K562 (cell line): ENCODE measurements at places on chromosomes 4 and X. TPM values are rescaled to one million over a fixed set of nuclear protein-coding genes. Genes with fewer than 3 reads are reported as not detected.

- DNase-seq = no peak
Observed at GRCh38 chrX:69238114-69238886, 73.0 kb upstream of the PJA1 start.

GRCh38 chr4:102217775-102218355, 127.4 kb downstream of the SLC39A8 start:
- no peak for DNase-seq

- DNase-seq = no peak
Observed at GRCh38 chrX:43002526-43003203, 224.7 kb upstream of the PPP1R2C start.

DNA sequence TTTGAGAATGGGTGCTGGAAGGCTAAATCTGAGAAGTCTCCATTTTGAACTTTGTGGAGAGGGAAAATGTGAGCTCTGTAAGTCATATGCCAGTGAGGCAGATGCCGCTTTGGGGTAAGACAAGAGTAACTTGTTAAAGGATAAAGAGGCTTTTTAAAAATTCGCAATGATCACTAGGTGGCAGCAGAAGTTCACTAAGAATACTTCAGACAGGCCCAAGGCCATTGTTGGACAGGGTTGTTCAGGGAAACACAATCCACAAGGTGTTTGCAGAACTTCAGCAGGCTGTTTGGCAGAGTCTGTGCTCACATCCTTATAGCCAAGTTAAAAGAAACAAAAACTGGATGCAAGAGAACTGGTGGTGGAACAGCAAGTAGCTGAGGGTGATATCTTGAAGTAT, 13.7 kb upstream of the PIGA start:
- DNase-seq = peak; percentile 29

DNA sequence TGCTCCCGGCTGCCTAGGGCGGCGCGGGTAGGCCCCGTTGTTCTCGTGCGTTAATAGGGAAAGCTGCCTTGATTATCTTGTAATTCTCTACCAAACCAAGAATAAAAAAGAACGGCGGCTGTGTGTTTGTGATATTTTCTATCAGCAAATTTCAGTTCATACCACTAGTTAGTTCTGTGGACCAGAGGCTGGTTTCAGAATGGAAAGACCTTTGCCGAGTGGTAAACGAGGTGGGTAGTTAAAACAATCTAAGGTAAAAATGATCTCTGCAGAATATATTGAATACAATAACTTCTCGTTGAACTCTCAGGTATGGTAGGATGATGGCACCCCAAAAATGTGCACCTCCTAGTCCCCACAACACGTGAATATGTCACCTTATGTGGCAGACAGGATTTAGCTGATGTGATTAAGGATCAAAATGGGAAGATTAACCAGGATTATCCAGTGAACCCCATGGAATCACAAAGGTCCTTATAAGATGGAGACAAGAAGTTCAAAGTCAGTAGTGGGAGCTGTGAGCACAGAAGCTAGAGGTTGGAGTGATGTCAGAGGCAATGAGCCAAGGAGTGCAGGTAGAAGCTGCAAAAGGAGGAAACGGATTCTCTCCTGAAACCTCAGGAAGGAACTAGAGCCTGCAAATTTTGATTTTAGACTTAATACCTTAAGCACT, 574 bp upstream of the CFAP97 start:
- peak; percentile 60 for DNase-seq

DNA sequence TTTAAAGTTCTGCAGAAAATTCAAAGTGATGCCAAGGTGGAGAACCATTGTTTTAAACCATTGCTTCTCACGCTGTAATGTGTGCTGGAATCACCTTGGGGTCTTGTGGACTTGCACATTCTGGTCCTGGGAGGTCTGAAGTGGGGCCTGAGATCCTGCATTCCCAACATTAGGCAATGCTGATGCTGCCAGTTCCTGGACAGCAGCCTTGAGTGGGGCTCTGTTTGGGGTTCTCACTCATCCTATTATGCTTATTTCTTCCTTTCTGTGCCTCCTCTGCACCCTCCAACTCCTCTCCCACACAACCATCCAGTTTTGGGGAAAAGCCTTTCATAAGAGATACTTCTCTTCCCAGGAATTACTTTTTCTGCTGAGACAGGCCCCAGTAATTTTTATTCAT, 44.2 kb upstream of the RASSF6 start:
- no peak for DNase-seq

The GAGE12J gene
- polyA plus RNA-seq = 0.20 TPM in 1 of 2 replicates, not detected in the other

The ESX1 gene
- polyA plus RNA-seq = not detected in 2 replicates

The BRS3 gene
- polyA plus RNA-seq = not detected in 2 replicates

The CFAP299 gene
- polyA plus RNA-seq = 0.33 TPM in 1 of 2 replicates, not detected in the other
